Spleen (tissue), 13 donors: ENCODE measurements at places on chromosomes 2 and 18. TPM values are rescaled to one million over a fixed set of nuclear protein-coding genes. Genes with fewer than 3 reads are reported as not detected.

The MARCO gene
- total RNA-seq, result 63.7 TPM

The PSTPIP2 gene
- total RNA-seq, result 133 TPM

GRCh38 chr2:23589220-23589647 is 204.3 kb downstream of the KLHL29 start:
- H3K27me3 ChIP-seq, result peaks cover 19% of the 10 kb centered on the region
- no peak overlapping the region for H3K4me3 ChIP-seq
- H3K36me3 ChIP-seq, result no peaks in the 10 kb centered on the region
- DNase-seq, result peak; percentile 53

- no peak overlapping the region for H3K27ac ChIP-seq
- DNase-seq, result no peak
- no peak overlapping the region for H3K4me3 ChIP-seq
- peaks cover 97% of the 10 kb centered on the region for H3K36me3 ChIP-seq
Observed at GRCh38 chr18:62550746-62551145, 27.9 kb downstream of the ZCCHC2 start.

GRCh38 chr2:45128580-45128997 is 119.3 kb upstream of the SIX2 start:
- H3K36me3 ChIP-seq, result no peaks in the 10 kb centered on the region
- no peak for DNase-seq
- no peaks in the 10 kb centered on the region for H3K27me3 ChIP-seq
- H3K27ac ChIP-seq, result peak overlapping the region; percentile 13

GRCh38 chr2:138364554-138365162 is 136.9 kb upstream of the SPOPL start:
- no peaks in the 10 kb centered on the region for H3K4me1 ChIP-seq
- H3K4me3 ChIP-seq, result no peak overlapping the region
- H3K36me3 ChIP-seq, result no peaks in the 10 kb centered on the region
- no peaks in the 10 kb centered on the region for H3K27me3 ChIP-seq
- H3K27ac ChIP-seq, result no peak overlapping the region
- DNase-seq, result no peak

The ZNF892 gene
- total RNA-seq, result 7.0 TPM

DNA sequence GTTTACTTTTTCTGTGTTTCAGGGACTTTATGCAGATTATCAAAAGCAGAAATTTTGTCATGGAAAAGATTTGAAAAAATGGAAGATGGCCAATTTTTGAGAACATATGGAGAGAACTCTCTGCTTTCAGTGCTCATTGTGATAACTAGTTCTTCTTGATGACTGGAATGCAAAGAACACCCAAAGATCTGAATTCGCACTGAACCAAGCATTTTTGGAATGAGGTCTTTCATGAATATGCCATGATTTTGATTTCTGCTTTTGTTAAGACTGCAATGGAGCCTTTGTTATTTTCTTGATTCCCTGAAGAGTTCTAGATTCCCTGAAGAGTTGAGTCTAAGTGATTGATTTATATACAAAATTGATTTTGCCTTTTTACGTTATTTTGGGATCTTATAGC is 124.1 kb downstream of the FMNL2 start:
- H3K36me3 ChIP-seq, result no peaks in the 10 kb centered on the region
- no peak overlapping the region for H3K4me3 ChIP-seq
- no peaks in the 10 kb centered on the region for H3K27me3 ChIP-seq
- H3K27ac ChIP-seq, result no peak overlapping the region
- DNase-seq, result no peak

DNA sequence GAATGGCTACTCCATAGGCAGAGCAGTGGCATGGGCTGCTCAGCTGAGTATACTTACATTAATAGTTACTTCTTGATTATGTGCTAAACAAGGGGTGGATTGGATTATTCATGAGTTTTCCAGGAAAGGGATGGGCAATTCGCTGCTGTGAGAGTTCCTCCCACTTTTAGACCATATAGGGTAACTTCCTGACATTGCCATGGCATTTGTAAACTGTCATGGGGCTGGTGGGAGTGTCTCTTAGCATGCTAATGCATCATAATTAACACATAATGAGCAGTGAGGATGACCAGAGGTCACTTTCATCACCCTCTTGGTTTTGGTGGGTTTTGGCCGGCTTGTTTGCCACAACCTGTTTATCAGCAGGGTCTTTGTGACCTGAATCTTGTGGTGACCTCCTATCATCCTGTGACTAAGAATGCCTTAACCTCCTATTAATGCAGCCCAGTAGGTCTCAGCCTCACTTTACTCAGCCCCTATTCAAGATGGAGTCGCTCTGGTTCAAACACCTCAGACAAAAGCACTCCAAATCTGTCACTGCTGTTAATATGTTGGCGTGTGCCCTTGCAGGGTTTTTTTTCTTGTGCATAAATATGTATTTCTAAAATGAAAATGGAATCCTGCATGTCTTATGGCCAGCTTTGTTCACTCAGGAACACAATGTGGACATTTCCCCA is 56.0 kb downstream of the CYBRD1 start:
- no peak overlapping the region for H3K4me3 ChIP-seq
- H3K36me3 ChIP-seq, result no peaks in the 10 kb centered on the region
- H3K27me3 ChIP-seq, result no peaks in the 10 kb centered on the region
- peaks cover 6% of the 10 kb centered on the region for H3K4me1 ChIP-seq
- H3K27ac ChIP-seq, result no peak overlapping the region

DNA sequence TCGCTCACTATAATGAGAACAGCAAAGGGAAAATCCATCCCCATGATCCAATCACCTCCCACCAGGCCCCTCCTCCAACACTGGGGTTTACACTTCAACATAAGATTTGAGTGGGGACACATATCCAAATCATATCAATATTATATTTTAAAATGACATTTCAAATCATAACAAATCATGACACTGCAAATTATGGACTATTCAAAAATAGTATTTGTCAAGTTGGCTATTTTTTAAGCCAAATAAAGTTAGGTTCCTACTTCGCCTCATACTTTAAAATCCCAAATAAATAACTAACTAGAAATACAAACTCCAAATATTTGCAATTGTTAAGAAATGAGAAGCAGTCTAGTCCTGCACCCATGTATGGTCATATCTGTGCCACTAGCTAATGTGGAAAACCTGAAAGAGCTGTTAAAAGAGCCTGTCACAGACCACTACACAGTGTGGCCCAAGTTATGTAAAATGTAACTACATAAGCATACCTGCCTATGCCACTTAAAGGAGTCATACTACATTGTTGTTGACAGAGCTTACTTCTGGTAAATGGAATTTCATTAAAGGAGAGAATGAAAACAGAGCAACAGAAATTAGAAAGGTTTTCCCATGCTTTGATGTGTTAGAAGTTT is 334.7 kb upstream of the GULP1 start:
- no peak overlapping the region for H3K27ac ChIP-seq
- H3K36me3 ChIP-seq, result no peaks in the 10 kb centered on the region
- H3K4me3 ChIP-seq, result no peak overlapping the region
- DNase-seq, result no peak

DNA sequence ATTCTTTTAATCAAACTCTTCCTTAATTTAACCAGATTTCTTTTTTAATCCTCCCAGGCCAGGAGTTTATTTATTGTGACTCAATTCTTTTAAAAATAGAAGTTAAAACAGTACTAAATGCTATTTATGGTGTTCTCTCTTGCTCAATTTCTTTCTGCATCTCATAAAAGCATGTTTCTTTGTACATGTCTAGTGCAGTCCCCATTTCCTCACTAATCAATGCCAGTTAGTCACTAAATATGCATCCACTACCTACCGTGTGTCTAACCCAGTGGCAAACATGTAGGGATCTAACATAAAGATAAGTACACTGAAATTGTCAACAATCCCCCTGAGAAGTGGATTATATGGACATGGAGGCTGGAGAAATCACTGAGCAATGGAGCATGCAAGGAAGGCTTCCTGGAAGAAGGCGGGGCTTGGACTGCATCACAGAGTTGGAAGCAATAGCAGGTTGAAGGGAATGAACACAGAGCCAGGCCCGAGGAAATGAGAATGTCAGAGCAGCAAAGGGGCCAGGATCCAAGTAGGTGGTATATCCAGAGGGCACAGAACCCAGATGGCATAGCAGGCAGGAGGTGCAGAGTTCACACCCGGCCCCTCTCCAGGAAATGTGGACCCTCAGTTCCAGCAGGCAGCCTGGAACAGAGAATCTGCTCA is 105.3 kb upstream of the FOSL2 start:
- no peaks in the 10 kb centered on the region for H3K27me3 ChIP-seq
- H3K36me3 ChIP-seq, result no peaks in the 10 kb centered on the region
- DNase-seq, result no peak

The HOXD11 gene
- total RNA-seq, result not detected

GRCh38 chr18:25019931-25020330 is 332.0 kb downstream of the ZNF521 start:
- H3K36me3 ChIP-seq, result no peaks in the 10 kb centered on the region
- H3K4me3 ChIP-seq, result no peak overlapping the region
- no peak for DNase-seq

GRCh38 chr2:28438532-28439063 is 45.9 kb downstream of the FOSL2 start:
- no peak for DNase-seq
- H3K4me3 ChIP-seq, result no peak overlapping the region
- H3K36me3 ChIP-seq, result no peaks in the 10 kb centered on the region
- H3K4me1 ChIP-seq, result peaks cover 6% of the 10 kb centered on the region
- no peak overlapping the region for H3K27ac ChIP-seq

GRCh38 chr2:196200557-196200956 is 29.2 kb upstream of the STK17B start:
- peaks cover 46% of the 10 kb centered on the region for H3K4me1 ChIP-seq
- H3K27ac ChIP-seq, result peak overlapping the region; percentile 72
- H3K27me3 ChIP-seq, result no peaks in the 10 kb centered on the region
- no peak overlapping the region for H3K4me3 ChIP-seq
- no peaks in the 10 kb centered on the region for H3K36me3 ChIP-seq

The SRD5A2 gene
- total RNA-seq, result not detected

The SLC14A1 gene
- total RNA-seq, result 6.0 TPM

DNA sequence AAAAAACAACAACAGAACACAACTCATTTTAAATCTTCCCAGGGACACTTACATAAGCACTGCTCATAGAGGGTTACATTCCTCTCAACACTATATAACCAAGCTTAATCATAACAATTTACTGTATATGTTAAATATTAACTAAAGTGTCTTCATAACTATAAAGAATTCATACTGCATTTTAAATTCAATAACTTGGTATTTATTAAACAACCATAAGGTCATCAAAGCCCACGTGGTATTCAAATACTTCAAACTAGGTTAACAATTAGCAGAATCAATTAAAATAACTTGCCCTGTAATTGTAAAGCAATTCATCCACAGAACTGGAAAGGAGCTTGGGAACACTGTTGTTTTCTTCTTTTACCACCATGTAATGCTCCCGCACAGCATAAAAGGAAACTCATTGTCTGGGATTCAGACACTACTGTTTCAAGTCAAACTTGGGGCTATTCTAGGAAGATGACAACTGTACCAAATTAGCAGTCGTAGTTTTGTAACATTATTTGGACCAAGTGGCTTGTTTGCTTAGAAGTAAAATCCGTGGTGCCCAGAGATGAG is 10.4 kb downstream of the GAREM1 start:
- no peaks in the 10 kb centered on the region for H3K27me3 ChIP-seq
- H3K27ac ChIP-seq, result no peak overlapping the region
- no peak overlapping the region for H3K4me3 ChIP-seq
- no peak for DNase-seq
- no peaks in the 10 kb centered on the region for H3K36me3 ChIP-seq
